ENCODE measurements at places on chromosomes 11 and 22.

DNA sequence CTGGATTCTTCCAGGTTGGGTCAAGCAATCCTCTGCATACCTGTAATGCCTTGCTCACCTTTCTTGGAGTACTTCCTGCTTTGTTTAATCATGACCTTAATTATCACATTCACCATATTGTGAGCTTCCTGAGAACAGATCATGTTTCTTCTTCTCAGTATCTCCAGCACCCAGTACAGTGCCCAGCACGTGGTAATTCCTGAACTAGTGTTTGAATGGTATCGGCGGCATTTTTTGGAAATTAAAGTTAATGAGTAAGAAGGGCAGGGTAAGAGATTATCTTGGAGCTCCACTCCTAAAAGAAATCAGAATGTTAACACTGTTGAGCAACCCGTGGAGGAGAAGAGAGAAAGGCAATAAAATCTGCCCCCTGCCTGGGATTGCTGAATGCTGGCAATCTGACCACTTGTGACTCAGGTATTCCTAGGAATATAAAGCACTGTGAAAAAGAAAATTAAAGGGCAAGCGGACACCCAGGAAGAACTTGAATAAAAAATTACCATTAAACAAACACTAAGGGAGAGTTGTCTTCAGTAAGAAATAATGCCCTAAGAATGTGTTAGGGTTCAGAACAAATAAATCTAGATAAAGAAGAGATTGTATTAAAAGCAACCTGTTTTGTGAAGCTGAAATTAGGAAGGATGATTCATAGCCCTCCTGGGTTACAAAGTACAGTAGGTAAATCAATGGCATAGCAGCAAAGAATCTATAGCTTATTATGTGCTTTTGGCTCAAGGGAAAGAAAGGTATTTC is 92.9 kb downstream of the PDHX start:
- peak; percentile 83 for DNase-seq

DNA sequence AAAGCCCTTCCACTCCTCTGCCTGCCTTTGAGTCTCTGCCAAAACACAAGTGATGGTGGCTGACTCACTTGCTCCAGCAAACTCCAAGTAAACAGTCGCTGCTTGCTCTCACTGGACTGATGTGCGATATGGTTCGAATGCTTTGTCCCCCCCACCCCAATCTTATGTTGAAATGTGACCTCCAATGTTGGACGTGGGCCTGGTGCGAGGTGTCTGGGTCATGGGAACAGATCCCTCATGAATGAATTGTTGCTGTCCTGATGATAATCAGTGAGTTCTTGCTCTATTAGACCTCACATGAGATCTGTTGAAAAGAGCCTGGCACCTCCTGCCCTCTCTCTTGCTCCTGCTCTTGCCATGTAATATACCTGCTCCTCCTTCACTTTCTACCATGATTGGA is 747.9 kb downstream of the OPCML start:
- DNase-seq = no peak

DNA sequence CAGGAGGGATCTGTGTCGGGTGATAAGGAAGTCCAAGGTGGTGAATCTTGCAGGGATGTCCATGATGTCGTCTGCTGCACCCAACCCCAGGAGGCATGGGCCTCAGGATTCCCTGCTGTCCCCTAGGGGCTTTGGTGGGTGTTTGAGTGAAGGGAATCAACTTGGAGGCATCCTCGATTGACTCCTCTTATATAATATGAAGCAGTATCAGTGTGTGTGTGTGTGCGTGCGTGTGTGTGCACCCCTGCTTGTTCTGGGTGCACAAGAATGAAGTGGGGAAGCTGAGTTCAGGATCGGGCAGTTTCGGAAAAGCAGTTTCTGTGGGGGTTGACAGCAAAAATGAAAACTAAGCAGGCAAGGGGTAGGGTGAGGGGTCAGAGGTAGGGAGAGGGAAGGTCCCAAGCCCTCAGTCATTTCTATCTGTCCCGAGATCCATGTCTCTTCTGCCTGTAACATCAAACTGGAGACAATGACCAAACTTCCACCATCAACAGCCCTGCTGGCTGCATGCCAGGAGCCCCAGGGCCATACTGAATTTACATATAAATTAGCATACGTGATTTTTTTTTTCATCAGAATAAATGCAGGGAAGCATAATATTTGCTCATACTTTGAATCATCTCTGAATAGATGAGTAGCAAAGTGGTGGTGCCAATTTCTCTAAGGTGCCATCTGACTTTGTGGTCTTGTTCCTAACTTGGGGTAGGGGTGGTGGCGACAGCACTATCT is 2.0 kb downstream of the NTM start:
- DNase-seq = no peak

GRCh38 chr11:76944225-76944624 is 83.5 kb downstream of the ACER3 start:
- no peak for DNase-seq

DNA sequence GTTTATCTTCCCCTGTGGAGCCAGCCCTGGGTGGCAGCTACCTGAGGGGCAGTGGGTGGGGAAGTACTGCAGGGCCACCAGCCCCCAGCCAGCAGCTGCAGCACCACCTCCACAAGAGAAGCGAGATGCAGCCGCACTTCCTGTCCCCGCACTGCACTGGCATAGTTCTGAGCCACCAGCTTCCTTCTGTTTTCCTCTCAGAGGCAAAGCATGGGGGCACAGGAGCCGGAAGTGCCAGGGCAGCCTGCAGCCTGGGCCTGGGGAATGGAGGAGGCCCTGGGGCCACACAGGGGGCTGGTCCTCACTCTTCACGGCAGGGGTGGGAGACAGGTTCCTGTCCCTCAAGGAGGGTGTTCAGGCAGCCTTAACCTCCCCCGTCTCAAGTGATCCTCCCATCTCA is 11.9 kb upstream of the SH3BP1 start:
- no peak for DNase-seq

- DNase-seq = peak; percentile 80
These were observed 10.2 kb downstream of the PAMR1 start for GRCh38 chr11:35515224-35515623.

DNA sequence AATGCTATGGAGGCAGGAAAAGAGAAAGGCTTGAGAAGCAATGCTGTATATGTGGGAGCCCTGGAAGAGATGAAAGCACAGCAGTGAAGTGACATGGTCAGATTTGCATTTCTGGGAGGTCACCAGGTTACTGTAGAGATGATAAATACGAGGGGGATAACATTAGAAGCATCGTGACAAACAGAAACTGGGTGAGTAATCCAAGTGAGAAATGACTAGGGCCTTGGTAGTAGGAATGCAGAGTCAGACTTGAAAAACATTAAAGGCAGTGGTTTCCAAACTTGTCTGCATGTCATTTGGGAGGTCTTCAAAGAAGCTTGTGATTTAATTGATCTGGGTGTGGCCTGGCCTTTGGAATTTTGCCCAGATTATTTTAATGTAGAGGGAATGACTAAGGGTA is 43.9 kb downstream of the CCDC34 start:
- peak; percentile 23 for DNase-seq

DNA sequence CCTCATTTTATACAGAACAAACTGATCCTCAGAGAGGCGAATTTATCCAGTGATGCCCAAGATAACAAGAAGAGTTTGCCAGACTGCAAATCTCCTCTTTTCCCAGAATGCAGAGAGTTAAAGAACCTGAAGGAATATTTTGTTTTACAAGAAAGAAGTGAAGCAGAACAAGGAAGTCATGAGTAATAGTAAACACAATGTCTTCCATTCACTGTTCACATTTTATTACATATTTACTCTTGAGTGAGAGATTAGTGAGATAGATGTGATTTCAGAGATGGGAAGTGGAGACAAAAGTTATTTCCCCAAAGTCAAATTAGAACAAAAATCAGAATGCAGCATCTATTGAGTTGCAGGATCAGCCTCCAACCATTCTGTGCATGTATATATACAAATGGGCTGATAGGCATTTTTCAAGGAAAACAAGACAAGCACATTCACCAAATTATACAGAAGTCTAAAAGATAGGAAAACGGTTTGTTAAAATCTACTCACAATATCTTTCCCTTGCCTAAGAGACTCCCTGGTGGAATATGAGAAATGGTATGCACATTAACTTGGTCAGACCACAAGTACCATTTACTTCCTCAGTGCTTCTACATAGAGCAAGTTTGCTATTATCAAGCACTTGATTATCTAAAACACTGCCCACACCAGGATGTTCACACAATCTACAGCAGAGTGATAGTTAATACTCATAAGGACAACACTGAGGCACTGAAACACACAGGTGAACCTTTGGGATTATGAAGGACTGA is 12.0 kb downstream of the GUCY1A2 start:
- DNase-seq = no peak

DNA sequence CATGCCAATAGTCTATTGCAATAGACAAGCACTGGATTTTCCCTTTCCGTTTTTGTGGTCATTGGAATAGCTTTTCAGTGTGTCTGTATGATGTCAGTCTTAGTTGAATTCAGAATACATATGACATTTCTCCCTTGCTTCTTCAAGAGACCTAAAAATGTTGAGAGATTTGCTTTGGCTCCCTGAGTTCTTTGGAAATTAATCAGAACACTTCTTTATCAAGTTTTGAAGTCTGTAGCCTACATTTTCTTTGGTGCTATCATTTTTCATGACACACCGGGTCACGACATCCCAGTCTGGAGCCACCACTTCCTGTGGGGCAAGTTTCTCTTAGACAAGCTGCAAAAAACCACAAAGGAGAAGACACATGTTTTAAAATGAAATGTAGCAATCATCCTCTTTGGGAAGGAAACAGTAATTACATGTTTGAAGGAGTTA is 847.1 kb downstream of the OPCML start:
- DNase-seq = no peak

DNA sequence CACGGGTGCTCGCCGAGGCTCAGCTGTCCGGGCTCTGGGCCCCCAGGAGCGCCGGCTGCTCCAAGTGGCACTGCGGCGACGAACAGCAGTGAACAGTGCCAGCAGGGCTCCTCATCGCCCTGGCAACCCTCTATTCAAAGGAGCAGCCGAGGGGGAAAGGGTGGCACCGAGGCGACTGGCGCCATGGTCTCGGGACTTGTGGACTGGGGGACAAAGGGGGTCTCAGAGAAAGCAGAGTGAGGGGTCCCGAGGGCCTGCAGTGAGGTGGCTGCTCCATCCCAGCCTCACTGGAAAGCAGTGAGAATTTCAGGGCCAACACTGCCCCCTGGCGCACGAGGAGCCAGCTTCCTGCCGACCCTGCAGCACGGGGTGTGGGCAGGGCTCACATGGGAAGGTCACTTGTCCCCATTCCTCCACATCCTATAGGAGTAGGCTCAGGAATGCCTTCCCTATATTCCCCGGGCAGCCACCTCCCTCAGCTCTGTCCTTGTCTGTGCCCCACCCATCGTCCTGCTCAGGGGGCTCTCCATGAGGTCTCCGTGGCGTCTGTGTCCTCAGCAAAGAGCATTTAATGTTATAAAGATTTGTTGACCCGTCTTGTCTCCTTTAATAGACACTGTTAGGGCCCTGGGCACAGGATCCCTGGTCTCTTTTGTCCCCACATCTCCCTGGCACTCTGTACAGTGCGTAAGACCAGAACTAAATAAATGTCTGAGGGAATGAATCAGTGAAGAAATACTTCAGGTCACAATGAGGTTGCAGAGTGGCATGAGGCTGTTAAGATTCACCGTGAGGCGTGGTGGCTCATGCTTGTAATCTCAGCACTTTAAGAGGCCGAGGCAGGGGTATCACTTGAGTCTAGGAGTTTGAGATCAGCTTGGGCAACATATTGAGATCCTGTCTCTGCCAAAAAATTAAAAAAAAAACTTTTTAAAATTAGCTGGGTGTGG is 26.4 kb downstream of the LRFN4 start:
- DNase-seq = no peak

GRCh38 chr11:34999453-34999852 is 83.0 kb downstream of the PDHX start:
- DNase-seq = no peak

DNA sequence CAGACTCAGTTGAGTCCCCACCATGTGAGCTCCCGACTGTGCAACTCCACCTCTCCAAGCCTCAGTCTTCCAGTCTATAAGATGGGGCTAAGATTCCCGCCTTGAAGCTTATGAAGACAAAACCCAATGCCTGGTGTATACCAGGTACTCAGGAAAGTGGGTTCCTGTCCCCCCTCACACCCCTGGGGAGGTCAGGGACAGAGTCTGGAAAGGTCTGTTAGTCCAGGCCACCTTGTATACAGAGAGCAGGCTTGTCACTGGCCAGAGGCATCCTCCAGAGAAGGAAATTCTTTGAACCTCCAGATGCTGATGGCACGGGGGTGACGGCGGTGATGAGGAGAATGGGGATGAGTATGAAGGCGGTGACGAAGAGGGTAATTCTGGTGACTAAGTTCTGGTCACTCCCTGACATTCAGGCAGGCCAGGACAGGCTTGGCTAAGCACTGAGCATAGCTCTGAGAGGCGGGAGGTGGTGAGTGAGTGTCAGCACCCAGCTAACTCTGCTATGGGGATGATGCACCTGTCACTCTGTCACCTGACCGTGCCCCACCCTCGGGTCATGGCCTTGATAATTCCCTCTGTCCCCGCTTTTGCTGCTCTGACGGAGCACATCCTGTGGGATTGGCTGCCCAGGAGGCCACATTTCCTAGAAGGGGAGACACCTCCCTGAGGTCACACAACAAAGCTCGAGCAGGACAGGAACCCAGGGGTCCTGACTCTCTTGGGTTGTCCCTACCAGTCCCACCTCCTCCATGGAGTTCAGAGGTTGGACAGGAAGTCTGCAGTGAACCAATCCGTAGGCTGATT is 30.9 kb upstream of the CSNK1E start:
- DNase-seq = peak; percentile 79

DNA sequence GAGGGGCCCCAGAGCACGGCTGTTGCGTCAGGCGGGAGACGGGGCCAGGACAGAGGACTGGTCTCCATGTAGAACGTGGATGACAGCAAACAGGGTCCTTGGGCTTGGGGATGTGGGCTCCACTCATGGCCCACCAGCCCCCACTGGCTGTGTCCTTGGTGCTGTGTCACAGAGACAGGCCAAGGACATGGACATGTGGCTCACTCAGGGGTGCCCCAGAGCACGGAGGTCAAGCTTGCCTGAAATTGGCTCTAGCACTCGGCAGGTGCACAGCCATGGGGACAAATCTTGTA is 14.4 kb downstream of the FADS2 start:
- no peak for DNase-seq

DNA sequence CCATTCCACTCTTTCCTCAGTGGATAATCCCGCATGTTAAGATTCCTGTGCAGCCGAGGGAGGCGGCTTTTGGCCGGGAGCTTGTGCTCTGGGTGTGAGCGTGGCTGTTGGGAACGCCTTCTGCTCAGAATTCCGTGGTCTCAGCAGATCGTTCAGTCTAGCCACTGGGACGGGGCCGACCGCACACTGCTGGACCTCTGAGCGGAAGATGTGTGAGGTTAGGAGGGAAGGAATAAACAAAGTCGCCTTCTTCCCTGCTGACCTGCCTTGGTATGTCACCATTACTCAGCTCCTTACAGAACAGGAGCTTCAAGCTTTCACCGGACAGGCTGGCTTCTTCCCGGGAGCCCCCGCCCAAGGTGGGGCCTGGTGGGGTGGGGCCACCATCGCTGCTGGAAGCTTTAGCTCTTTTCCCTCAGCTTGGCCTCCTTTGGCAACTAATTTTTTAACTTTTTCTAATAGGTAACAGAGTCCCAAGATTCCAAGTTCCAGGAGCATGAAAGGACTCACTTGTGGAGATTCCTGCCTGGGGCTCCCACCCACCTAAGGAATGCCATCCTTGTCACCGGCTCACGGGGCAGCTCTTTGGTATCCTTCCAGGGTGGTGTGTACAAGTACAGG is 22.5 kb upstream of the SEPTIN5 start:
- DNase-seq = peak; percentile 10

All from RWPE1 (cell line).